ENCODE measurements at places on chromosomes 13 and 19.

DNA sequence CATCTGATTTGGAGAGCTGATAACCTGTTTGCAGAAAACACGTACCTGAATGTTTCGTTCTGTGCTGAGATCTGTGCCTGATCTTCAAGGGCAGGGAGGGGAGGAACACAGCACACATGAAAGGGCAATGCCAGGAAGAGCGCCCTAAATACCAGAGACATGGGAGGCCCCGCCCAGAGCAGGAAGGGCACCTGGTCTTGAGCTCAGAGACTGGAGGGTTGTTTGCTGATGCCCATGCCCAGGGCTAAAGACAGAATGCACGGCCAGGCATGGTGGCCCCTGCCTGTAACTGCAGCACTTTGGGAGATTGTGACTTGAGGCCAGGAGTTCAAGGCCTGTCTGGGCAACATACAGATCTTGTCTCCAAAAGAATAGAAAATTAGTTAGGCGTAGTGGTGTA, 183.2 kb downstream of the TUBA3C start:
- DNase-seq: no peak

DNA sequence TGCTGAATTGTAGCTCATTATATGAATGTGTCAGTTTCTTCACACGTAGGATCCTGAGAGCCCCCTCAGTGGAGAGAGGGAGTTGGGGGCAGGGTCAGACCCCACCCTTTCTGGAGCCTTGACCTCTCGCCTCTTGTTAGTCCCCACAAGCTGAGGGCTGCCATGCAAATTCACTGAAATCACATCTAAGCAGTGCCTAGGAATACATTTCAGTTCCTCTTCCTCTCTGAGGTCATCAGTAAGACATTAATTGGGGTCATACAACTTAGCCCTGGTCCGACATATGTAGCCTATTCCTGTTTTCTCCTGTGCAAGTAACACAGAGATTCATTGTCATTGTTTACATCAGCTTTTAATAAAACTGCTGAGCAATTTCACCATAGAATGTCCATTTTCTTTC, 30.0 kb downstream of the MYO9B start:
- DNase-seq: no peak

DNA sequence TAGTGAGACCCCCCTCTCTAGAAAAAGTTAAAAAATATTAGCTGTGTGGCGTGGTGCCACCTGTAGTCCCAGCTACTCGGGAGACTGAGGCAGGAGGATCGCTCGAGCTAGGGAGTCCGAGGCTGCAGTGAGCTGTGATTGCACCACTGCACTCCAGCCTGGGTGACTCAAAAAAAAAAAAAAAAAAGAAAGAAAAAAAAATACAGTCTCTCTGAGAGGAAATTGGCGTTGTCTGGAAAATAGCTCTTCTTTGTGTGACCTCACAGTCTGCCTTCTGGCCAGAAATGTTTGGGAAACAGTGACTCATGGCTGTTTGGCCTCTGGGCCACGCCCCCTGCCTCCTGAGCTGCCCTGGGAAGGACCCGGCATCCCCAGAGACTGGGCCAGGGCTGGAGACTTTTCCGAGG, 10.7 kb downstream of the MARCHF2 start:
- no peak for DNase-seq

DNA sequence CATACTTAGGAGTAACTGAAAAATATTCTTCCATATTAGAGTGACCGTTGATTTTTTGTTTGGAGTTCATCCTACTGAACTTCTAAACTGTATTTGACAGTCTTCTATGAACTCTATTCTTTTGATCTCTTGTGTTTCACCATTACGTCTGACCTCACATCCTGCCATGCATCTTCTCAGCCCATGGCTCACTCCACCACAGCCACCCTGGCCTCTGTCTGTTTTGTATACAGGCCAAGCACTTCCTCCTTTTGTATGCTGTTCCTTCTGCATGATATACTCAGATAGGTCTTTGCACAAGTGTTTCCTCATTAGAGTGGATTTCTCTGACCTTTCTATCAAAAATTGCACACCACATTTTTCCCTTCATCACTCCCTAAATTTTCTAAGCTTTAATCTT, 119.9 kb downstream of the MAB21L1 start:
- DNase-seq: no peak

DNA sequence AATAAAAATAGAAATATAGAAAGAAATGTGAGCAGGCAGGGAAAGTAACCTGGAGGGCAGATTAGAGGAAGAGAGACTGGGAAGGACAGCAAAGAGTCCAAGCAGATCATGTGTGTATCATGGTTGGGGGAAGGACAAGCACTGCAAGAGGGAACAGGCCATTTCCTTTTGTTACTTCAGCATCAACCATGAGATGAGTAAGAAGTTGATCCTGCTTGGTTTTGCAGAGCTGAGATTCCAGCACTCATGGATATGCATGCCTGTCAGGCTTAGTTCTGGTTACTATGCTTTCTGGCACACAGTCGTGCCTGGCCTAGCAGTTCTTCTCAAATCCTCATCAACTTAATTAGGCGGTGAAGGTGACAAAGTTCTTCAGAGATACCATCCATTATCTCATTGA, 18.1 kb downstream of the NALCN start:
- no peak for DNase-seq

DNA sequence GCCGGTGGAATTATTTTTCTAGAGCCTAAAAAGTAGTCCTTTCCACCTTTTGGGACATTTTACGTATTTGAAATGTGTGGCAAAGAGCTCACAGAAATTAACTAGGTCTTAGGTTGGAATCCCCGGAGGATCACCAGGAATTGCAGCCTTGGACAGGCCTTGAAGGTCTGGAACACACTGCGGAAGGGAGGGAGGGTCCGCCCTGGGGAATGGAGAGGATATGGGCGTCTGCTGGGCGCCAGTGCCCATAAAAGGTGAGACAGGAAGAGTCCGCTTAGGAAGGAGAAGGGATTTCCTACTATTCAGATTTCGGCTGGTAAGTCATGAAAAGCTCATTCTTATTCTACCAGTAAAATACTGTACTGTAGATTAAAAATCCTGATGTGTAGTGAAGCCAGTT, 111.9 kb downstream of the COL4A2 start:
- no peak for DNase-seq

GRCh38 chr13:106911627-106912026, 343.7 kb upstream of the ARGLU1 start:
- DNase-seq: no peak

DNA sequence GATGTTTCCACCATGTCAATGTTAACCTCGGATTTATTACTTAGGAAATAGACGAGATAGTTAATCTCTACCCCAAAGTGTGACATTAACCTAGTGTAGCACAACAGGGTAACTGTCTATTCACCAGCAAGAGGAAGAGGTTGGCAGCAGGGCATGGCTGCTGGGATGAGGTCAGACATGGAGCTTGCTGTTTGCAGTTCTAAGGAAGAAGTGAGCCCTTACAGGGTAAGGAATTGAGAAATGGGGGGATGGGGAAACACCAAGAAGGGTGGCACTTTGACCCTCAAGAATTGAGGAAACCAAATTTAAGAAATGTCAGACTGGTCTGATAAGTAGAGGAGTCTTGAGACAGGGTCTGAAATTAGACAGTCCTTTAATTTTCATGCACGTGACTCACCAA, 62.4 kb downstream of the MBD3L2B start:
- no peak for DNase-seq

DNA sequence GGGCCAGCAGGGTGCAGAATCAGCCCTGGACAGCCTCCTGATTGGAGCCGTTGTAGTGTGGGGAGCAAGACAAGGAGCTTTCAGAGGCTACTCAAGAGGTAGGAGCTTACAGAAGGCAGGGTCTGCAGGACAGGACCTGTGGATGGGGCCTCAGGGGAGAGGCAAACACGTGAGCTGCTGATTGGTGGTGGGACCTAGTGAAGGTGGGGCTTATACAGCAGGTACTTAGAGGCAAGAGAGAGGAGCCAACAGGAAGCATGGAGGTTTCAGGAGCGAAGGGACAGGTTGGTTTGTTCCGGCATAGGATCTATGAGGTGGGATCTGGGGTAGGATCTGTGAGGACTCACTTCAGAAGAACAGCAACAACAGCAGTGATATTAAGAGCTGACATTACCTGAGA, 32.4 kb downstream of the ZSWIM4 start:
- no peak for DNase-seq

DNA sequence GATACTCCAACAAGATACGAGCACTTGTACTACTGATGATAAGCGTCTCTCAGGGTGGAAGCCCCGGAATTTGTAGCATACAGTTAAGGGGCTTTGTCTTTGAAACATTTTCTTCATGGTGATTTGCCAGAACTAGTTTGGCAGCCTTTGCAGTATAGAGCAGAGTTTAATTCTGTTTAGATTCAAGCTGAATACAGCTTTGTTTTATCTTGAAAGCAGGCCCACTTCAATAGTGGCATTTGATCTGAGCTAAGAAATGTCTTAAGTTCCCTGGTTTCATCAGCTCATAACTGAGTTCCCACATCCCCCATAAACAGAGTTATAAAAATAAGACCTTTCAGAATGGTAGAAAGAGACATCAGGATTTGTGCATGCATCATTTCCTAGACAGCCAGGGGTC, 125.9 kb downstream of the MIPEP start:
- no peak for DNase-seq

DNA sequence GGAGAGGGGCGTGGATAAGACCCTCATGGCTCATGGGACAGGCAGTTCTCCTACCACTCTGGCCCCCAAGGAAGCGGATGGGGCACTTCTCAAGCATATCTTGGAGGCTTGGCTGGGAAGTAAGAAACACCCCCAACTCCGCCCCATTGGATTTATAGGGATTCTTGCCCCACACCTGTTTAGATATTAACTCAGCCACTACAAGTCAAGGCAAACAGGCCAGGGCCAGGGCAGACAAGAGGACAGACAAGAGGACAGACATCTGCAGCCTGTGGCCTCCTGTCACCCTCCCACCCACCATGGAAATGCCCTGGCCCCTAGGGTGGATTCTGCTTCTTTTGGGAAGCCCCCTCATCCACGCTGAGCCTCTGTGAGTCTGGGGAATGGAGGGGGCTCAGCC, 24.1 kb downstream of the RDH8 start:
- no peak for DNase-seq

Data from activated CD4-positive, CD25-positive, alpha-beta regulatory T cell (primary cell).